Stimulated activated CD4-positive, alpha-beta T cell treated with anti-CD3 and anti-CD28 coated beads, Interleukin-12 subunit alpha, Interleukin-12 subunit beta, amount 100 ng/mL, for 48 hours (primary cell): ENCODE measurements at places on chromosomes 16 and 17.

DNA sequence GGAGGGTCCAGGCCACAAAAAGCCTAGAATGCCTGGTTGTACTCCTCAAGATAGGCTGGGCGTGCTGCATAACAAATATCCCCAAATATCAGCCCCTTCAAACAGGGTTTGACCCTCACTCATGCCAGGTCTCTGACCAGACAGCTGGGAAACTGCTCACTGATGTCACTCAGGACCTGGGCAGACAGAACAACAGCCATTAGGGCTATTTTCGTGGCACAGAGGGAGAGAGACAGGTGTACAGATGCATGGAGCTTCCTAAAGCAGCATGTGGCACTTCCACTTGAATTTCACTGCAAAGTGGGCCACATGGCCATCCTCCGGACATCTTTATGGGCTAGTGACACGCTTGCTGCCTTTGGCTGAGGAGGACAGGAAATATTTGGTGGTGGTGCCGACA, 73.1 kb downstream of the SREBF1 start:
- DNase-seq, result no peak

- no peak for DNase-seq
These were observed 1.2 kb downstream of the ZC3H7A start for GRCh38 chr16:11795887-11796226.

DNA sequence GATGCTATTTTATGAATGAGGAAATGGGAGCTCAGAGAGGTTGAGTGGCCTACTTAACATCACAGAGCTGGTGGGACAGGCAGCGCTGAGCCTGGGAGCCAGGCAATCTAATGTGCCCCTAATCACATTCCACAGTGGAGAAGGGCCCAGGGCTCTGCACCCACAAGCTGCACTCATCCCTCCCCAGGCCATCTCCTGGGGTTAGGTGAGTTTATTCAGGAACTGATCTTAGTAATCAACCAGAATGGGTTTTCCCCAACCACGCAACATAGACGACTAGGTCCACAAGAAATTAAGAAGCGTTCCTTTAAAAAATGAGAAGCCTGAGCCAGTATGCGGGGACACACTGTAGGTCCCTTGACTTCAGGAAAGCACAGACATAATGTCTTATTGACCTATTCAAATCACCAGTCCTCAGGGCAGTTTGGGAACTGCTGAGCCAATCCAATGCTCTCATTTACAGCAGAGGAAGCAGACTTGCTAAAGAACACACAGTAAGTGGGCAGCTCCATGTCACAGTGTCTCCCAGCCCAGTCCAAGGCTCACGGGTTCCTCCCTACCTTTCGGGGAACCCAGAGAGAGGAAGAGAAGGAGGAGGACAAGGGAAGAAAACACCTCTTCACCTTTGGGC, 2.3 kb downstream of the MPP3 start:
- DNase-seq, result no peak

DNA sequence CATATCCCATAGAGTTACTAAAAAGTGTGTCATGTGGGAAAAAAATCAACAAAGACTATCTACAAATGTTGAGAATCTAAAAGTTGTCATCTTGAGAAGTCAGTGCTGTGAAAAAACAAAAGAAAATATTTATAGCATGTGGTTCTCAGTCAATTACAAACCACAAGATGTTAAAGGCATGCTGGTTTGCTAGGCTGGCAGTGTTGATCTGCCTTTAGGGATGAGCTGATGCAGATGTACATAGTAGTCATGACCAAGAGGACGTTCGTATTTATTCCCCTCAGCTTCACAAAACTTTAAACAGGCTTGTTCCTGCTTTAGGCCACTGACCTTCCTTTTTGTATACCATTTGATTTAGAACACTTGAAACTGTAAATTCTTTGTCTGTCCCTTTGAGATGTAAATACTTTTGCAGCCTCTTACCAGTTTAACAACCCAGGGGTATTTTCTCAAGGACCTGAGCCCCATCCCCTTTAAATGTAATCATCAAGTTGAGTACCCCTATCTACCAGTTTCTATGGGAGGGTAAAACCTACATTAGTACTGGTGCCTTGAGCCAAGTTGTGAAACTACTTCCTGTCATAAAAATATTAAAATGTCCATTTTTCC, 446.6 kb downstream of the KCNJ18 start:
- DNase-seq, result no peak

- no peak for DNase-seq
These were observed 13.0 kb downstream of the GPR142 start for GRCh38 chr17:74380086-74380958.

- DNase-seq, result no peak
These were observed 198.0 kb upstream of the MAF start for GRCh38 chr16:79798416-79799053.

DNA sequence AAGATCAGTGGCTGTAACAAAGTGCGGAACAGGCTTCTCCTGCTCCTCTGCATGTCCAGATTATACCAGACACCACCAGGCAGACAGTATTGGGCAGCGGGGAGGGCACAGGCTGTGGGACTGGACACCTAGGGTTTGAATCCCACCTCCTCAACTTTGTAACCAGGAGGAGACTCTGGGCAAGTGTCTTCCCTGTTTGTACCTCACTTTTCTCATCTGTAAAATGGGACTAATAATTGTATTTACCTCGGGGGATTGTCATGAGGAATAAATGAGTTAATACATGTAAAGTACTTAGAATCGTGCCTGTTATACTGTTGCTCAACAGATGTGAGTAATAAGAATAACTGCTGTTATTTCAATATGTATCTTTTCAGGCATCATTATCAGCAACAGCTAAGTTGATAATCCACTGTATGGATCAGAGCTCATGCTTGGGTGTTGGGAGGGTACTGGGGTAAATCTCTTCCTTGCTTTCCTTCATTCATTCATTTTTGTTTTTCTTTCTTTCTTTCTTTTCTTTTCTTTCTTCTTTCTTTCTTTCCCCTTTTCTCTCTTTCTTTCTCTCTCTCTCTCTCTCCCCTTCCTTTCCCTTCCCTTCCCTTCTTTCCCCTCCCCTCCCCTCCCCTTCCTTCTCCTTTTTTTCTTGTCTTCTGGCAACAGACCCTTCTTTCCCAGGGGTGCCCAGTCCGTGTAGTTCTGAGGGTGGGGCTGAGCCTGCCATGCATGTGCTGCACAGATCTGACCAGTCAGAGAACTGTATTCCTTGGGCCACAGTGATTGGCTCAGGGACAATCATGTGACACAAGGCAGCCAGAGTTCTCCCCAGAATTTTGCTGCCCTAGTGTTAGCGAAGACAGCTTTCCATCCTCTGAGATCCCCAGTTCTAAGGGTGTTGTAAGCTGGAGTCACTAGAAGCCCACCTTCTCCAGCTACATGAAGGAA, 25.3 kb upstream of the BRD7 start:
- DNase-seq, result no peak

DNA sequence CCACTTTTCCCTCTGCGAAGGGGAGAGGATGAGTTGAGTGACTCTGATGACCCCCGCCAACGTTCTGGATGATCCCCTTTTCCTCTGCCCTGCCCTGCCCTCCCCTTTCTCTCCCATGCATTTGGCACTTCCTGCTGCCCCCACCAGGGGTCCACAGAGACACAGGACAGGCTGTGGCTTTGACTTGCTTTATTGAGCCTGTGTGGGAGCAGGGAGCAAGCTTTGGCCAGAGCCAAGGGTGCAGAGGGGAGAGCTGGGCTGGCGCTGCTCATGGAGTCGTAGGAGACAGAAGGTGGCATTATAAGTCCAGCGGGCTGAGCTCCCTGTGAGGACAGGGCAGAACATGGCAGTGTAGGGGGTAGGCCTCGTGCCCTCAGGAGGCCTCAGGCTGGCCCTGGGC, 1.6 kb downstream of the PPY start:
- no peak for DNase-seq

DNA sequence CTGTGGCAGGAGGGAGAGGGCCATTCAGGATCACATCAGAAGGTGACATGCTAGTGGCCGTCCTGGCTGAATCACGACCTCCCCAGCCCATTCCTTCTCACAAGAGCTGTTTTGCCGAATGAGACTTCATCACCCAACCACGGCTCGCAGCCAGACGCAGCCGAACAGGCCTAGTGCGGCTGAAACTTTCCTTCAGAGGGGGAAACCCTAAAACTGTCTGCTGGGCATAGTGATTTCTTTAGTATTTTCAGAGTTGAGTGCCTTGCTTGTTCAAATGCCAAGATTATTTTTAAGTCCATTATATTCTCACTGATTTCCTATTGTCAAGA, 343.7 kb downstream of the CPPED1 start:
- no peak for DNase-seq

- DNase-seq, result no peak
These were observed 8.6 kb downstream of the SARM1 start for GRCh38 chr17:28379814-28380801.

DNA sequence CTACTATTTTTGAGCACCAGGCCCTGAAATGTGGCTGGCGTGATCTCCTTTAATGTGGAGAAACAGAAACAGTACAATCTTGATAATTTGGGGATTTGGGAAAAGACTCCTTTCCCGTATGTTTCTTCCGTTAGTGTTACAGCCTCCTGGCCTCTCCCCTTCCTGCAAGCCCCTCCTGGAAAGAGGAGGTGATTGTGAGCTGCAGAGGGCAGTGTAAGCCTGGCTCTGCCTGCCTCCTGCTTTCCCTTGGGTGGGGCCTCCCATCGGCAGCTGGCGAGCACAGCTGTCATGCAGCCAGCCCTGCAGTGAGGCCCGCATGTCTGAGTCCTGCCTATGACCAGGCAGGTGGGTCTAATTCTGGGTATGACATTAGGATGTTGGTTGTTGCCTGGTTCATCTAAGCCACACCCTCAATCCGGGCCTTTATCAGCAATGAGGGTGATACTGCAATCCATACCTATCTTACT, 48.7 kb upstream of the WSB1 start:
- DNase-seq, result peak; percentile 15

- no peak for DNase-seq
These were observed 44.8 kb downstream of the METTL16 start for GRCh38 chr17:2466931-2467330.

GRCh38 chr17:9346296-9346926, 229.2 kb downstream of the STX8 start:
- peak; percentile 9 for DNase-seq

DNA sequence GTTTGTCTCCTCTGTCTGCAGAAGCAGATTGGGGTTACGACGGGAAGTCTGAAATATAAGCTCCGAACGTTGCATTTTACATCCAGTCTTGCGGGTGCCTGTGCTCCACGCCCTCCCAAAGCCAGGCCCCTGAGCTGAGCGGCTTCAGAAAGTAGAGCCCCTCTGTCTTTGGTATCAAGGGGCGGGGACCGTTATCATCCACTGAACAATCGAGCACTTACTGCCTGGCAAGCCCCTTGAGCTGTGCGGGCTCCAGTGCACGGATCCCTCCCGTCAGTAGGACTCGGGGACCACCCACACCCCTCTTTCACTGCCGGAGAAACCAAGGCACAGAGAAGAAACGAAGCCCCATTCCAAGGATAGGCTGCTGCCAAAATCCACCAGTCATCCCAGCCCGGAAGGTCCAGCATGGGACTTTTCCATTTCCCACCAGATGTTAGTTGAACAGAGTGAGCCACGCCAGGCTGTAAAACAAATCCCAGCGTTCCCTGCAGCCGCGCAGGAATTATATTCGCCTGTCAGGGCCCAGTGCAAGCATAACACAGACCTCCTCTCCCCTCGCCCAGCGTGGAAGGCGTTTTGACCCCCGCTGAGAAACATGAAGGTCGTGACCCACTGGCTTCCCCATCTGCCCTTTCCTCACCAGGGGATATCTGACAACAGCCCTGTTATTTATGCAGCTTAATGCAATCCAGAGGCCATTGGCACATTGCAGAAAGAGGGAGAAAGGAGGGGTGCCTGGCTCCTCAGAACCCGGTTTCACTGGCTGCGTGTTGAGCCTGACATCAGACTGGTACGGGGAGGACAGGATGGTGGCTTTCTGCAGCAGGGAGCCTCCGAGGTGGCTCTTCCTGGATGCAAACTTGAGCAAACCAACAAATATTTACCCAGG, 212.2 kb upstream of the FOXF1 start:
- no peak for DNase-seq

DNA sequence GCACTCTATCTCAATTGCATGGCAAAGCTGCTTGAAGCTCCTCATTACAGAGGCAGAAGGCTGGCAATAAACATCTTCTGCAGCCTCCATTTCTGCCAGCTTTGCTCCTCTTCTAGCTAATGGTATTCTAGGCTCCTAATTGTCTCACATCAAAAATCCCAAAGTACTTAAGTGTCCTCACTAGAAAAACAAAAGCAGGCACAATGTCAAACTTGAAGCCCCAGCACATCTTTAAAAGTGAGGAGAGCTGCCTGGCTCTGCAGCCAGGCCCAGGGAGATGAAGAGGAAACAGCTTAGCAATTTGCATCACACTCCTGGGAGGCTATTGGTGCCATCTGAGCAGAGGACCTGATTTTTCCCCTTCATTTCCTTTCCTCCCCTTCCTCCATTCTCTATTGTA, 197.1 kb downstream of the KCNJ2 start:
- no peak for DNase-seq

GRCh38 chr16:11613381-11614303, 26.9 kb upstream of the LITAF start:
- DNase-seq, result no peak

- no peak for DNase-seq
These were observed 13.7 kb upstream of the MYH1 start for GRCh38 chr17:10532026-10532425.

DNA sequence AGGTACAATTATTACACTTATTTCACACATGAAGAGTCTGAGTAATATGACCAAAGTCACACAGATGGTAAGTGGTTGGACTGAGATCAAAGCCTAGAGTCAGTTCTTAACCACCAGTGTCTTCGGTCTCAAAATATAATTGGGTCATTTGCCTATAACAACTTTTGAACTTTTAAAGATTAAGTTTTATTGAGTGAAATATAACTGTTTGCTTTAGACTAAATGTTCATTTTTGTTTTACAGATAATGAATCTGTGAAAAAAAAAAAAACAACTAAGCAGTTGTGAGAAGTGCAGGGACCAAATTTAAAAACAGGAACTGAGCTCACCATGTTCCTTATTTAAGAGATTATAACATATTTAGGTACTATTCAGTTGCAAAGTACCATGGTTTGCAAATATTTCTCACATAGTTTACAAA, 150.1 kb downstream of the ITFG1 start:
- DNase-seq, result no peak
